Right ventricle myocardium inferior (tissue), 1 donor: ENCODE measurements at places on chromosomes 2 and 18.

DNA sequence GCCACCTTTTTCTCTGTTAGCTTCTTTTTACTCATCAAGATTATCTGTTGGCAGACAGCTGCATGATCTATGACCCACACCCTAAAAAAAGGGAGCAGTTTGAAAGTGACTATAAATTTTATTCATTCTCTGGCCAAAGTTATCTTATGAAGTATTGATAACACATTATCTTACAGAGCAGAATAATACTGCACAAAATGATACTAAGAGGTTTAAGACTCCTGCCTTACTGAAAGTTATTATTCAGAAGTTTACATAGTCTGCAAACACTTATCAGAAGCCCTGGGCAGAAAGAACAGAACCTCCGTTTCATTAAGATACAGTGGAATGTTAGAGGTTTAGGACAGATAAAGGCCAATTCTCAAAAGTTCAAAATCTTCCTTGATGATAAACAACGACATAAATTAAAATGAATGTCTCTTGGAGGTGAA, 78.2 kb downstream of the ZEB2 start:
- DNase-seq: no peak

DNA sequence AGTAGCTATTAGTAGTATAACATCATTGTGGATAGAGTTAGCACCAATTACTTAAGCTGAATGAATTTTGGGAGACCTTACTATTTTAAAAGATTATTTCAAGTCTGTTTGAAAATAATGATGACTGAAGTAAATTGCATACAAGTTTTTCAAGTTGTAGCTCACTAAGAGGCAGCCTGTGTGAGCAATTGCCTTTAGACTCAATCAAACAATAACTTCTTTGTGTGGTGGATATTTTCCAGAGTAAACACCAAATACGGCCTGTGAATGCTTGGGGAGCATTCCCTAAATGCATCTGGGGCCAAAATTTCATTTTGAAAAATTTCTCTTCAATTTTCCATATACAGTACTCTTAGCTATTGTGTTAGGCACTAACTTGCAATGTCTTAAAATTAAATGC, 7.9 kb downstream of the SERPINB12 start:
- DNase-seq: no peak

GRCh38 chr18:48024009-48024512, 93.6 kb upstream of the SMAD2 start:
- no peak for DNase-seq

DNA sequence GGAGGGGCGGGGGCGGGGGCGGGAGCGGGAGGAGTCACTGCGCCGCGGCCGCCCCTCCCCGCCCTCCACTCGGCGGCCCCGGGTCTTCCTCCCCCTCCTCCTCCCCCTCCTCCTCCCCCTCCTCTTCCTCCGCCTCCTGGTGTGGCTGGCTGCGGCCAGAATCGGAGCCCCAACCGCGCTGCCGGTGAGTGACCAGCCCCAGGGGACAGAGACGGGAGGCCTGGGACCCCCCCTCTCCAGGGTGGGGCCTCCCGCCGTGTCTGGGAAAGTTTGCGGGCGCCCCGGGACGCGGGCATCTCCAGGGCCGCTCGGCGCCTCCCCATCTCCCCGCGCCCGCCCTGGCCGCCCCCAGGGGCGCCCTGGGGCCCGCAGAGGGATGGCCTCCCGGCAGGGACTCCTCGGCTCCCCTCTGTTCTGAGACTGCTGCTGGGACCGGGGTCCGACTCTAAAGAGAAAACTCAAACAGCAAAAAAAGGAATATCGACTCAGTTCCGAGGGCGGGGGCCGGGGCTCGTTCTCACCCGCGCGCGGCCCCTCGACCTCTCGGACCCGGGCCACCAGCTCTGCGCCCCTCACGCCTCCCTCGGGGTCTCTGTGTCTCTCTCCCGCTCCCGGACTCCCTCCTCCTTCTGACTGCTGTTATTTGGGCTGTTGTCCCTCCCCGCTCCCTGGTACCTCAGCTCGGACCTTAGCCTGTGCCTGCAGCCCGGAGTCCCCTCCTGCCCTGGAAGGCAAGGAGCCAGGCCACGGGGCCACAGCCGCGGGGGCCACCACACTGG, at the start of gene STON1:
Gene STON1, plus strand, starts transcription at position 122 of the 779 bp plus-strand sequence. CDS start 50,480 bp downstream, outside the sequence.
- DNase-seq: peak; percentile 80

- DNase-seq: no peak
Measured at GRCh38 chr2:203361495-203361894, 33.3 kb downstream of the ABI2 start.

GRCh38 chr2:85435981-85436835, 17.7 kb downstream of the SH2D6 start:
- peak; percentile 70 for DNase-seq

GRCh38 chr18:58148954-58149471, 105.0 kb downstream of the NEDD4L start:
- DNase-seq: no peak

DNA sequence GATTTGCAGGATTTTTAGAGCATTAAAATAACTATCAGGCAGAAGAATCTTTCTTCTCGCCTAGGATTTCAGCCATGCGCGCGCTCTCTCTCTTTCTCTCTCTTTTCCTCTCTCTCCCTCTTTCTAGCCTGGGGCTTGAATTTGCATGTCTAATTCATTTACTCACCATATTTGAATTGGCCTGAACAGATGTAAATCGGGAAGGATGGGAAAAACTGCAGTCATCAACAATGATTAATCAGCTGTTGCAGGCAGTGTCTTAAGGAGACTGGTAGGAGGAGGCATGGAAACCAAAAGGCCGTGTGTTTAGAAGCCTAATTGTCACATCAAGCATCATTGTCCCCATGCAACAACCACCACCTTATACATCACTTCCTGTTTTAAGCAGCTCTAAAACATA, 137.0 kb downstream of the MEIS1 start:
- no peak for DNase-seq

GRCh38 chr18:26677957-26678356, 129.6 kb upstream of the KCTD1 start:
- DNase-seq: no peak

DNA sequence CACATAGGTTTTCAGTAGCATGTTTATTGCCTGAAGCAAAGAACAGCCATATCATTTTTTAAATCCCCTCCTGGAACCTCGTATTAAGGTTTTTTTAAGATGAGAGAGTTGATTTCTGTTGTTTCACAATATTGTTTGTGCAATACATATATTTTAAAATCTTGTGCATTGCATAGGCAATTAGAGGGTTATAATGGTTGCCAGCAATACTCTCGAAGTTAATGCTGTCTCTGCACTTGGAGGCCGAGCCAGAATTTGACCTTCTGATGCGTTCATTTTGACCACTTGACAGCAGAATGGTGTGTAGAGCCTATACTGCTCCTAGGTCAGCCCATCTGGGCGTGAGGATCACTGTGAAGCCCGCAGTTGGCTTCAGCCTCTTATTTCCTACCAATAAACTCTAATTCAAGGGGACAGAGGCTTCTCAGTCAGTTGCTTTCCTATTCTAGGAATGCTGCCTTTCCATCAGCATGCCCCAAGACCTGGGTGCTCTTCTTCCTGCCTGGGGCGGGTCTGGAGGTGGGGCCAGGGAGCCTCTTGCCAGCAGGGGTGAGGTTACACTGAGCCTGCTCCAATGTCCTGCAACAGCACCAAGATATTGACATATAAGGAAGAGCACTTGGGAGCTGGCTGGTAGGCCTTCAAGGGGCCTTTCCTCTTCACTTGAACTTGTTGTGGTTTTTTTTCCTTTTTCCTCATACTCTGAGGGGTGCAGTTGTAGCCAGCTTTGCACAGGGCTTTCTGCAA, 91.4 kb upstream of the BCL2L11 start:
- DNase-seq: no peak

DNA sequence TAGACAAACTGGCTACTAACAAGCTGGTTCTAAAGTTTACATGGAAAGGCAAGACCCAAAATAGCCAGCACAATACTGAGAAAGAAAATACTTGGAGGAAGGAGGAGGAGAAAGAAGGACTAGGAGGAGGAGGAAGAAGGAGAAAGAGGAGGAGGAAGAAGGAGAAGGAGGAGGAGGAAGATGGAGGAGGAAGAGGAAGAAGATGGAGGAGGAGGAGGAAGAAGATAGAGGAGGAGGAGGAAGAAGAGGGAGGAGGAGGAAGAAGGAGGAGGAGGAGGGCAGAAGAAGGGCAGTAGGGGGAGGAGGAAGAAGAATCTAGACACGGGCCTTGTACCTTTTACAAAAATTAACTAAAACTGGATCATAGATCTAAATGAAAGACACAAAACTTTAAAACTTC, 92.6 kb downstream of the METTL4 start:
- DNase-seq: no peak

GRCh38 chr2:47028171-47028570, 112.6 kb upstream of the MCFD2 start:
- DNase-seq: peak; percentile 73

DNA sequence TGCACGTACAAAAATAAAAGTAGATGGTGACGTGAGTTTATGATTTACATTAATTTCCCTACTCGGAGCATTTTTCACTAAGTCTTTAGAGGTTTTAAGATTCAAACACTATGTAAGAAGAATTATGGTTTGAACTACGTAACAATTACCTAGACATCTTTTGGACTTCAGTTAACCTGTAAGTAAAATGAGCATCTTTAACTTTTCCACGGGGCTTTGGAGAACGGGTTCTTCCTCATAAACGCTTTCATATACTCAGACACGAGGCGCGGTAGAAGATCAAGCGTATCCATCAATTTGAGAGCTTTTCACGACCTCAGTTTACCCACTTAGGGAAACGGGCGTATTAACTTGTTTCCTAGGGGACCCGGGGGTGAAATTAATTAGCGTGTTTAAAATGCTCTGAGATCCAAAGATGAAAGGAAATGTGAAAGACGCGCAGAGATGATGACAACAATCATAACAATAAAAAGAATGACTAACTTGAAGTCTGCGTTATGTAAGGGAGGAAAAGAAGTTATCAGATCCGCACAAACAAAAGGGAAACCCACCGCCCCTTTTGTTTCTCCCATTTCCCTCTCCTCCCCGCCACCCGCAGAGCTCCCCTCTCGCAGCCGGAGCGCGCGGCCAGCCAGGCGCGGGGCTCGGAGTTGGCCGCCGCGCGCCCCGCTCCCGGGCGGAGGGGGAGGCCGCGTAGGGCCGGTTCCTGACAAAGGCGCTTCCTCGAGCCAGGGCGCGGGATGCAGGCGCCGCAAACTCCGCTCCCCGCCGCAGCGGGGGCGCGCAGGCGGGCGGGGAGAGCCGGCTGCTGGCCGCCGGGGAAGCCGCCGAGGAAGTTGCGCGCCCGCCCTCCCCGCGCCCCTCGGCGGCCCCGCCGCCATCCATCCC, 807 bp downstream of the PELI1 start:
- peak; percentile 69 for DNase-seq

- DNase-seq: no peak
Measured at GRCh38 chr2:224219781-224220180, 180.7 kb upstream of the SERPINE2 start.

GRCh38 chr2:118321432-118322105, 233.3 kb downstream of the INSIG2 start:
- no peak for DNase-seq

- no peak for DNase-seq
Measured at GRCh38 chr2:161122772-161123530, 37.3 kb upstream of the TANK start.

DNA sequence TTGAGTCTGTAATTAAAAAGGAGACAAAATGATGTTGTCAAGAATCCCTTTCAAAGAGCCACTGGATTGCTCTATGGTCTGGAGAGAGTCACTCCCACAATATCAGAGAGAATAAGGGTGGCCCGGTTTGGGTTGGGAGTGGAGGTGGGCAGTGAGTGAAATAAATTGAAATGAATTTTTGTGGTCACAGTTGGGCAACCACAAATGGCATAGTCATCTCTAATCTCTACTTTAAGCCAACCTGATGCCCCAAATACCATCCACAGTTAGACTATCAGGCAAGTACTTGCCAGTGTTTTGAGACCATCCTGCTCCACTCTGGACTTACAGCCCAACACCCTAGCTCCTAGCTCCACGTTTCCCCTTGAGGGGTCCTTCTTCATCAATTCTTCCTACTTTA, 559.7 kb downstream of the BCL11A start:
- DNase-seq: no peak

DNA sequence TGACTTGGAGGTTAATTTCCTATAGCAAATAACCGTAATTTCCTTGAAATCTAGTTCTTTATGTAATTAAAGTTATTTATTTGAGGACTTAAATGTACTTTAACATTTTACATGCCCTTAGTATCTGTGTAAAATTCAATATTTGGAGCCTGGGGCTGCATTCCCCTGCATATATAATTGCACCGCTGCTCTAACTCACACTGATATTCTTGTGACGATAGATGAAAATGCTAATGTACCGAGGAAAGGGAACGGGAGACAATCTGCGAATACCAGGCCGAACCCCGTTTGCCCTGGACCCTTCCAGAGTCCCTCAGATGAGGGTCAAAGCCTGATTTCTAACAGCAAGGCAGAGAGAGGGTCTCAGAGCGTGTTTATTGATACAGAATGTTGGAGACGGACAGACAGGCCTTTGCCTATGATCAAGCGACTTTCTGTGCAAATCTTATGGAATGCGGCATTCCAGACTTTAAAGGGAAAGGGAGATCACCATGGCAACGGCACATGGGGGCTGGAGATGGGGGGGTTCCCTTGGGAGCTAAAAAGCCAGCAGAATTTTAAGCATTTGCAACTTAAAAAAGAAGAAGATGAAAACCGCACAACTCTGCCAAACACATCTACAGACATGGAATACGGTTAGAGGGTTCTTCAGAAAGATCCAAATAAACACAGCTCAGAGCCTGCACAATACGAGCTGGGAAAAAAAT, 57.6 kb upstream of the TWIST2 start:
- no peak for DNase-seq

DNA sequence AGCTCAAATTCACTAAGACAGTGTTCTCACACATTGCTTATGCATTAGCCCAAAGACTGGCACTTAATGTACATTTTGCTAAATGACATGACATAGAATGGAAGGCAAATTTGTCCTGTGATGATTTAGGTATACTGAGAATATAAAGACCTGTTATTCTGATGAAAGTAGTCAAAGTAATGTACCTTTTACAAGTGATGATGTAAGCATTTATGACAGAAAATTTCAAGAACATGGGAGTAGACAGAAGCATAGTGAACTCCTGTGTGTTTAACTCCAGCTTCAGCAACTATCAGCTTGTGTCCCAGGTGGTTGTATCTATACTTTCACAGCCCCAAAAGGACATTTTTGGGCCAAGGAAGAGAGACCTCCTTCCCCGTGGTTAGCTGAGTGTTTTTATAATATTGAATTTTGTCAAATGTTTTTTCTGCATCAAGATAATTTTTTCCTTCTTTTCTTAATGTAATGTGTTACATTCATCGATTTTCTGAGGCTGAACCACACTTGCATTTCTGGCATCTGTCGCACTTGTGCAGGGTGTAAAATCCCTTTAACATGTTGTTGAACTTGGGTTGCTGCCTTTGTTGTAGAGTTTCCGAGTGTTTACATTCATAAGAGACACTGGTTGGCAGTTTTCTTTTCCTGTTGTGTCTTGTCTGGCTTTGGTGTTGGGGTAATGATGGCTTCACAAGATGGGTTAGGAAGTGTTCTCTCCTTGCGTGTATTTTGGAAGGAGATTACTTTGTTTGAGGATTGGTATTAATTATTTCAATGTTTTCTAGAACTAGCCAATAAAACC, 33.9 kb upstream of the TMEM18 start:
- no peak for DNase-seq
